HT1080 (cell line): ENCODE measurements at places on chromosomes 6 and 20.
A peak's percentile ranks its signal among the peaks of the same experiment; 100 is the strongest.

DNA sequence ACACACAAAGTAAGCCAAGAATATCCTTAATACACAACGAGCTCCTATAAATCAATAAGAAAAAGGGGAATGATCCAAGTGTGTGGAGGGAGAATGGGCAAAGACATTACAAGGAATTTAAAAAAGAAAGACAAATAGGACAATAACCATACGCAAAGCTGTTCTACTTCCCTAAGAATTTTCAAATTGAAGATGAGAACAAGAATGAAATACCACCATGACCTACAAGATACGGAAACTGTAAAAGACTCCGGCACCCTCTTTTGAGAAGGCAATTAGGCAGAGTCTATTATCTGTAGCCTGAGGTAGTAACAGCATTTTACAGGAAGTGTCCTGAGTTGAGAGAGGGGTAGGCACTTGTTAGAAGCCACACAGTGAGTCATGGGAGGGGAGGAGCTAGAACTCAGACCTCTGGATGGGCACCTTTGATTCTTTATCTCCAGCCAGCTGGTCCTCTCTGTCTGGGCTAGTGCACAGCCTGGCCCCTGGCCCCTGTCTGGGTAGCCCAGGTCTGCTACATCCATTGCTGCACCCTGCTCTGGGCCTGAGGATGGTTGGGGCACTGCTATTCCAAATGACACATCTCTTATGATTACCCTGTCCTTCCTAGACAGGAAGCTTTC, 15.3 kb downstream of the RSPO4 start:
- DNase-seq: peak; percentile 44

DNA sequence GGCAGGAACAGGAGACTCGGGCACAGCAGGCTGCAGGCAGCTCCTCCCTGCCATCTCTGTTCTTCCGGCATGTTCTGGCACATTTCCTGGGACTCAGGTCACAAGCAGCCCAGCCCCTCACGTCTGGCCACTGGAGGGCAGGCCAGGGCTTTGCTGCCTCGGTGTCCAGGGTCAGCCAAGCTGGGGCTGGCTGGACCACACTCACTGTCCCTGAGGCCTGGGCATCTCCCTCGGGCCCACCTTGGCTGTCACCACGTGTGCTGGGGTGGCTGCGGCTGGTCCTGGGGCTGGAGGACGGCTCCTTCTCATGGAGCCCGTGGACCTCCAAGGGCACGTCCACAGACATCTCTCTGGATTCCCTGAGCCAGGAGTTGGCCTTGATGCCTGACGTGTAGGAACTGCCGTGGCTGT, 18.5 kb downstream of the FRMD1 start:
- peak; percentile 53 for DNase-seq

- no peak for DNase-seq
Observed at GRCh38 chr6:15023448-15023847, 222.4 kb upstream of the JARID2 start.

- DNase-seq: no peak
Observed at GRCh38 chr20:34365765-34366213, 2.7 kb downstream of the ITCH start.

DNA sequence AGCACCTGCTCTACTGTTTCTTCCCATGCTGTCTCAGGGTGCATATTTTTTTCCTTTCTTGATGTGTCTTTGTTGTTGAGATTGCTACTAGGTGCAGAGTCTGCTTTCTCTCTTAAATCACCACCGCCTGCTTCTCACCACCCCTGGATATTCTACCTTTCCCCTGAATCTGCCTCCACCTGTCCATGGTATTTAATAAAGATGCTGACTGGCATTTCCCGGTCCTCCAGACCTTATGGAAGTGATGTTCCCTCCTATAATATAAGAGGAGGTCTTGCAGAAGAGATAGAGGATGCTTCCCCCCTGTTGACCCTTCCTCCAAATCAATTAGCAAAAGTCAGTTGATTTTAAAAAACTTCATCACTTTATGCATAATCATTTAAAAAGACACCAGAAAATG, 107.9 kb upstream of the IYD start:
- no peak for DNase-seq

DNA sequence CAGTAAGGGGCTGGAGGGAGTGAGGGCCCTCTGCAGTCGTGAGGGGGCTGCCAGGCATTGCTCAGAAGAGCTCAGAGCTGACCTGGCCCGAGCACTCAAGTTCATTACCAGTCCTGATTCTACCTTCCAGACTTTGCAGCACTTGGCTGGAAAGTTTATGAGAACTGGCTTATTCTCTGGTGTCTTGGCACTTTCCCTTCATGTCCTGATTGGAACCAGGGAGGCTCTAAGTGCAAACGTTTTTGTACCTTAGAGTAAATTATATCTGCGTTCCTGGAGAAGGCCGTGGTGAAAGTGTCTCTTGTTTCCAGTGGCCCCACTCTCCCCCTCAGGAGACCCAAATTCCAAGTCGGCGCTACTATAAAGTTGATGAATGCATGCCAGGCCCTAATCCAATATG, 402.3 kb downstream of the CDC5L start:
- DNase-seq: no peak

GRCh38 chr20:5067877-5068645, 51.7 kb downstream of the PCNA start:
- DNase-seq: no peak

GRCh38 chr6:20719980-20720379, 185.7 kb downstream of the CDKAL1 start:
- no peak for DNase-seq

- DNase-seq: peak; percentile 17
Observed at GRCh38 chr20:63782051-63782471, 42.5 kb downstream of the SLC2A4RG start.

GRCh38 chr6:149437212-149437611, 37.1 kb downstream of the SUMO4 start:
- DNase-seq: no peak

- DNase-seq: no peak
Observed at GRCh38 chr20:24764027-24764793, 184.9 kb upstream of the CST7 start.

GRCh38 chr20:37986873-37987601, 46.2 kb downstream of the TTI1 start:
- no peak for DNase-seq

- no peak for DNase-seq
Observed at GRCh38 chr6:113755449-113756289, 101.5 kb upstream of the MARCKS start.

- no peak for DNase-seq
Observed at GRCh38 chr20:17449031-17449430, 82.1 kb downstream of the BFSP1 start.

DNA sequence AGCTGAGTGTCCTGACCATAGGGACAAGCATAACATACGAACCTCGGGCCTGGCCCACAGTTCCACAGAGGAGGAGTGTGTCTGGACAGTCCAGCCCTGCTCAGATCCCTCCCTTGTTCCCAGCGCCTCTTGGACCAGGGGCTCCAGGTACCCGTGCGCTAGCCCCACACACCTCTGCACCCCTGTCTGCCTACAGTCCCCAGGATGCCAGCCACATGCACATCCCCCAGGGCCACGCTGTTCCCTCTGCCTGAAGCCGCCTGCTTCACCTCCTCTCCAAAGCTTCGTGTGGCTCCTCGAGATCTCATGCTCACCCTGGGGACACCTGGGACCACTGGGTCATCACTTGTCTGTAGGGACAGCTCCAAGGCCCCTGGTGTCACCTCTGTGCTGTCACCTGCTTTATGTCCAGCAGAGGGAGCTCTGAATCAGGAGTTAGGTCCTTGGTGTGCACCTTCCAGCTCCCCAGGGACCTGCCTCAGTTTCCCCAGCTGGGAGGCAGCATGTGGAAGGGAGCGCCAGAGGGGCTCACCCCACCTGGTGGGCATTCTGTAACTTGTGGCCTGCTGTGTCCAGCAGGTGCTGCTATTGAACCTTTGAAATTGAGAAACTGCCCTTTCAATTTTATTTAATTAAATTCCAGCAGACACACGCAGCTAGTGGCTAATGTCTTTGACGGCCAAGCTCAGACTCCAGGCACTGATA, 7.3 kb upstream of the YTHDF1 start:
- no peak for DNase-seq

GRCh38 chr20:54084727-54085388, 14.5 kb upstream of the BCAS1 start:
- no peak for DNase-seq

DNA sequence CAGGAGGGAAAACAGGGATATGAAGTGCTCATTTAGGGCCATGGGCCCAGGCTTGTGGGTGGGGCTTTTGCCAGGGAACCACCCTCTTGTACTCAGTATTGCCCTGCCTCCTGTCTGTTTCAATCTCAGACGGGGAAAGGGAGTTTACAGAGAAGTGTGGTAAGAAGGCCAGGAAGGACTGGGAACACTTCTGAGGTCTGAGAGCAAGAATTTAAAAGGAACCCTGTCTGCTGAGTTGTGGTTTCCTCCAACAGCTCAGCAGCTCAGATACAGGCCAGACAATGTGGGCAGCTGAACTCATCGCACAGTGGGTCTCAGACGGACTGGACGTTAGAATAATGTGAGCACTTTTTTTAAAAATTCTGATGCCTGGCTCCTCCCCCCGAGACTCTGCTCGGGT, 354.1 kb upstream of the ARID1B start:
- DNase-seq: peak; percentile 27

DNA sequence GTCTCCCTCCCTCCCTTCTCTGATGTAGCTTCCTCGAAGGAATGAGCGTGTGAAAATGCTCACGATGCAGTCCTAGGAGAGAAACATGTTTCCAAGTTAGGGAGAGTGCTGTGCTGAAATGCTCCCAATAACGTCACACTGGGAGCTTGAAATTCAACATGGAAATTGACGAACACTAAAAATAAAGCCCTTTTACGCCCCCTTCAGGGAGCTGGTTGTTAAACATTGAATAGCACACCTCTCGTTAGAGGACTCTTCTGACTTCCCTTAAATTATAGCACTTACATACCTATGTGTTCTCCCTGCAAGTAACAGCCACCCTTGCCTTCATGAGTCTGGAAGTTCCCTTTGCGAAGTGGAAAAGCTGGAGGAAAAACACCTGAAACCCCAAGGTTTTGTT, 88.6 kb downstream of the BFSP1 start:
- no peak for DNase-seq

DNA sequence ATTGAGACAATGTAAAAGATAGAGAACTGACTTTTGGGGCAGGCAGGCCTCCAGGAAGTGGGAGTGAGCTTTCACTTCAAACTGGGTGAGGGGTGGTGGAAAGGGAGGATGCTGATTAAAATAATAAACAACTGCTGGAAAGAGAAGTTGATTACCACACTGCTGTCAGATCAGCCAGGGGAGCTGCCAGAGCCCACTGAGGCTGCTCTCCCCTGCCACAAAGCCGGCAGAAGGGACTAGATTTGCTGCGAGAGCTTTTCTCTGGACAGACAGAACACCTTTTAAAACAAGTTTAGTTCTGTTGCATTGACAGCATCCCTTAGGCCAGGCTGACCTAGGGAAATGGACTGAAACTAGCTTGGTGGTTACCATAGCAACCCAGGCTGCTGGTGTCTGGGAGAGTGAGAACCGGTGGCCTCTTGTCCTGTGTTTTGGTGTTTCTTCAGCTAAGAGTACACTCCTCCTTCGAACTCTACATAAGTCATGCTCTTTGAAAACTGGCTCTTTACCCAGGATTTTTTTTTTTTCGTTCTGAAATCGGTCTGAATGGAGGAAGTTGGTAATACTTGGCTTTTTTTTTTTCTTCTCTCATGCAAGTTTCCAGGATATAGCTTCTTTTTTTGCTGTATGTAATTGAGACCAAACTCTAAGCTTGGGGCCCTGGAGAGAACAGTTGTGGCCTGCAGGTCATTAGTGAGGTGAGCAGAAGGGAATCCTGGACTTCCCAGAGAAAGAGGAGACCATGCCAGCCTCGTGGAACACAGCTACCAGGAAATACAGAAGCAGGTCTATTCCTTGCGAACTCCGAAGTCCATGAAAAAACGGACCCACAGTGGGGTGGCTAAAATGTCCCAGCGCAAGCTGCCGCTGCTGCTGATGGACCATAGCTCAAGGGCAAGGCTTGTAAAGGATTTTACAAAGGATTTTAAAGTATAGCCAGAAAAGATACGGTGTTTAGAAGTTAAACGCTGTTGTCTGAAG, 374.4 kb downstream of the UTRN start:
- DNase-seq: no peak

DNA sequence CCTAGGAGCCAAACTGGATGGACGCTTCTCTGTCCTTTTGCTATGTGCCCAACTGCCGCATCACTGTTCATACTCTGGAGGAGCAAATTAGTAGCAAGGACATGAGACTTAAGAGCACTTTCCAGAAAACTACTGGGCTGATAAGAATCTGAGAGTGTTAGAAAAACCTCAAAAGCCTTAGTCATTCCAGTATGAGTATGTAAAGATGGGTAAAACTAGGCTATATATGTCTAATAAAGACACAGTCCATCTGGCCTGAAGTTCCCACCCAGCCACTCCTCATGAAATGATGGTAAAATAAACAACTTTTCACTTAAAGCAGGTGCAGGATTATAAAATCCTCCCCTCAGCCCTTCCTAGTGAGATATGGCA, 30.6 kb downstream of the SHLD1 start:
- DNase-seq: no peak

- DNase-seq: no peak
Observed at GRCh38 chr6:84517741-84518530, 246.5 kb downstream of the TBX18 start.

DNA sequence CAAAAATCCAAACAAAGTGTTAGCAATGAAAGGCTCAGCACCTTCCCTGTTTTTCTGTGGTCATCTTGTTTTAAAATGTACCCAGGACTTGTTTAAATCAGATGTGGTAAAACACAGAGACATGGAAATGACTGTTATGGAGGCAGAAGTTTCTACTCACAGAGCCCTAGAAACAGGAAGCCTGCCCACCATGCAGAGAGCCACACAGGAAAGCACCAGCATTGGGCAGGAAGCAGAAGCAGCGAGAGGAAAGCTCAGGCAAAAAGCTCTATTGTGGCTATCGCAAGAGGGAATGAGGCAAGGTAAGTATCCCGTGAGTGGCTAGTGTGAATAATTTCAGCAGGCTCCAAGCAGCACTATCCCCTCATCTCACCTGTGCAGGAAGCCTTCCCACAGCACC, 42.8 kb downstream of the GPR6 start:
- no peak for DNase-seq
